ENCODE measurements at places on chromosomes 16 and 17. TPM values are rescaled to one million over a fixed set of nuclear protein-coding genes. Genes with fewer than 3 reads are reported as not detected.

DNA sequence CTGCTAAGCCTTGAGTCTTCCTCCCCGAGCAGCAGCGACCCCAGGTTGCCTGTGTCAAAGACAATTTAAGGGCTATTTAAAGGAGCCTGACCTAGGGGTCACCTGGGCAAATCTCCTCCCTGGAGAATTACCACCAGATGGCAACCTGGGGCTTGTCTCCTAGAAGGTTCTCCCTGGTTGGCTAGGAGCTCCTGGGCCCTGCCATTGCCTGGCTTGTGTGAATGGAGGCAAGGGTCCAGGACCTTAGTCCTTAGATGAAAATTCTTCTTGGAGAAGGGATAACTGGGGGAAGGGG, 51.3 kb upstream of the TAC4 start:
- H3K27ac ChIP-seq: no peak overlapping the region
- H3K4me3 ChIP-seq: no peak overlapping the region
- peaks cover 51% of the 10 kb centered on the region for H3K27me3 ChIP-seq
- DNase-seq: no peak
- H3K4me1 ChIP-seq: no peaks in the 10 kb centered on the region
- no peaks in the 10 kb centered on the region for H3K36me3 ChIP-seq

DNA sequence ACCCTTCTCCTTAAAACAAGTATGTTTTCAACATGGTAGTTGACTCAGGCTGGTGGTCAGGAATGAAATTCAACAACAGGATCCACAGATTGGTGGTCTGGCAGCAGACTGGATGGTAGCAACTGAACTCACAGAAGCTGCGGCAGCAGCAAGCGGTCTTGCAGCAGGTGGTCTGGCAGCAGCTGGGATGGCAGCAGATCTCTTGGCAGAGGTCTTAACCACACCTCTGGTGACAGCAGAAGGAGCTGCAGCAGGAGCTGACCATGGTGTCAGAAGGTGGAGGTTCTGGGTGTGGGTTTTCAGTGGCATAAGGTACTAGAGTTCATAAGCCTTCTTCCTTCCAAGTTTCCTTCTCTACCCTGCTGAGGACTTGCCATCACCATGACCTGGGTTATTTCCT, 2.2 kb upstream of the KRTAP4-1 start:
- H3K27ac ChIP-seq: no peak overlapping the region
- no peaks in the 10 kb centered on the region for H3K36me3 ChIP-seq
- no peaks in the 10 kb centered on the region for H3K4me1 ChIP-seq

DNA sequence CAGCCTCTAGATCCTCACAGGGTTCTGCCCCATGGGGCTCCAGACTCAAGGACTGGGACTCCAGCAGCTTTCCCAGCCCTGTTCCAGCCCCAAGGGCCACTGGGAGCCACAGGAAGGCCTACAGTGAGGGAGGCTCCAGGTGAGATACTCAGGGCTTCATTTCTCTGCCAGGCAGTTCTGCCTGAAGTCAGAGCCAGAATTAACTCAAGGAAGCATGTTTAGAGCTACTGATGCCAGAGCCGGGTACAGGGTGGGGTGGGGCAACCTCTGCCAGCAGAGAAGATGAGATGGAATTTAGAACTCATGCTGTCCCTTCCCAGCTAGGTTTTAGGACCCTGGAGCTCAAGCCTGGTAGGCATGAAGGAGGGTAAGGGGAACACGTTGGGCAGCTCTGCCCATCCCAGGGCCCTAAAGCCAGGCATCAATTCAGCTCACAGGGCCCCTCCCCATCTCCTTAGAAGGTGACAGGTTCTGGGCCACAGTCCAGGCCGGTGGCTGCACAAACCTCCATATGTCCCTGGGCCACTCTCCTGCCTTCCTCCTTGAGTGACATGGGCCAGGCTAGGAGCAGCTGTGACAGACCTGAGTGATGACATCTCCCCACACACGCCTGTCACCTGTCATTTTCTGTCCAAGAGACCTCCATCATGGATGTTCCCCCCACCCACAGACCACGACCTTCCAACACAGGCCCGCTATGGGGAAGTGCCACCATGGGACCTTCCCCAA, 24.5 kb upstream of the SPPL2C start:
- H3K4me3 ChIP-seq: no peak overlapping the region
- no peak for DNase-seq
- no peaks in the 10 kb centered on the region for H3K36me3 ChIP-seq
- H3K4me1 ChIP-seq: no peaks in the 10 kb centered on the region

GRCh38 chr16:8120001-8120400, 470.3 kb downstream of the TMEM114 start:
- H3K4me1 ChIP-seq: no peaks in the 10 kb centered on the region
- no peak for DNase-seq
- H3K27ac ChIP-seq: no peak overlapping the region
- no peaks in the 10 kb centered on the region for H3K36me3 ChIP-seq

Gene IRX3
- 68.4 TPM for total RNA-seq

All from osteoblast (primary cell).